ENCODE measurements at places on chromosomes 5 and 9. TPM values are rescaled to one million over a fixed set of nuclear protein-coding genes. Genes with fewer than 3 reads are reported as not detected.
A peak's percentile ranks its signal among the peaks of the same experiment; 100 is the strongest.

HMCN2 gene
- not detected for total RNA-seq

SLC34A3 gene
- total RNA-seq: not detected

STXBP1 gene
- 14.5 TPM for total RNA-seq

DNA sequence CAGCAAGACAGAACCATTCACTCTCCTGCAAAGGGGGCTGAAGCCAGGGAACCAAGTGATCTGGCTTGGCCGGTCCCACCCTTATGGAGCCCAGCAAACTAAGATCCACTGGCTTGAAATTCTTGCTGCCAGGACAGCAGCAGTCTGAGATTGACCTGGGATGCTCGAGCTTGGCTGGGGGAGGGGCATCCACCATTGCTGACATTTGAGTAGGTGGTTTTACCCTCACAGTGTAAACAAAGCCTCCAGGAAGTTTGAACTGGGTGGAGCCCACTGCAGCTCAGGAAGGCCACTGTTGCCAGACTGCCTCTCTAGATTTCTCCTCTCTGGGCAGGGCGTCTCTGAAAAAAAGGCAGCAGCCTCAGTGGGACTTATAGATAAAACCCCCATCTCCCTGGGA lies 60.5 kb downstream of the TNFSF8 start:
- peak; percentile 6 for DNase-seq

- DNase-seq: no peak
Measured at GRCh38 chr5:179316111-179316551, 29.1 kb downstream of the ADAMTS2 start.

- DNase-seq: no peak
Measured at GRCh38 chr5:57750891-57751290, 268.3 kb upstream of the ACTBL2 start.

DNA sequence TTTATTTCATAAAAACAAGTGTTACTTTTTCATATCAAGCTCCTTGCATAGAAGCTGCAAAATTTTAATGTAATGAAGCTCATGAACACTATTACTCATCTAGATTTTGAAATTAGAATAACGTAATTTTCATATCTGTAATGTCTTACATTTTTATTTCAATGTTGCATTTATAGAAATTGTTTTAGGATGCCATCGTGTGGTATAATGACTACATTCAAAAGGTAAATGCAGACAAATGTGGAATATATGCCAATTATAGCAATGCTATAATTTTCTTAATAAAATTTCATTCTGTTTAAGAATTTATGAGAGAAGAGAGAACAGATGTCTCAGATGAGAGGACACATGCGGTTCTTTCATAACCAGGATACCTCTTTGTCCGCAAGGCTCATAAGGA lies 230.2 kb downstream of the TMEM232 start:
- DNase-seq: no peak

GRCh38 chr5:78659714-78660113 lies 11.1 kb upstream of the LHFPL2 start:
- no peak for DNase-seq

- no peak for DNase-seq
Measured at GRCh38 chr5:107364443-107365319, 306.1 kb downstream of the EFNA5 start.

GRCh38 chr5:151196556-151197290 lies 27.2 kb downstream of the CCDC69 start:
- DNase-seq: no peak

DNA sequence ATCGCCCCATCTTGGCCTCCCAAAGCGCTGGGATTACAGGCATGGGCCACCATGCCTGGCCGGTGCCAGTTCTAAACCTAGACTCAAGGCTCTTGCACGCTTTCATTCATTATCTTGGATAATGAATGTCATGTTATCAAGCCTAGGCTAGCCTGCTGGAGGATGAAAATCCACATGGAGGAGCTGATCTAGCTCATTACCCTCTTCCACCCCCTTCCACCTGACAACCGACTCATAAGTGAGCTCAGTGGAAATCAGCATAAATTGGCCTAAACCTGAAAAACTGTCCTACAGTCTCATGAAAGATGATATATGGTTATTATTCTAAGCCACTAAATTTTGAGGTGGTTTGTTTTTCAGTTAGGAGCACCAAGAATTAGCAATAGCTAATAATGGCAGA lies 3.6 kb upstream of the TGFBR1 start:
- DNase-seq: no peak

DNA sequence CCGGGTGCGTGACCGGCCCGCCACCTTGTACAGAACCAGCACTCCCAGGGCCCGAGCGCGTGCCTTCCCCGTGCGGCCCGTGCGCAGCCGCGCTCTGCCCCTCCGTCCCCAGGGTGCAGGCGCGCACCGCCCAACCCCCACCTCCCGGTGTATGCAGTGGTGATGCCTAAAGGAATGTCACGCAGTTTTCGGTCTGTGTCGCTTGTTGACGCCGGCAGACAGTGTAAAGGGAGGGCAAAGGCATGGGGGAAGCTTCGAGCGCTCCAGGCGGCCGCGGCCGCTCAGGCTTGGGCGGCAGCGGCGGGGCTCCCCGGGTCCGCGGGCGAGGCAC lies 1.3 kb downstream of the LRRC26 start:
- no peak for DNase-seq

- DNase-seq: no peak
Measured at GRCh38 chr5:31768046-31768445, 129.1 kb downstream of the PDZD2 start.

All from CD8-positive, alpha-beta memory T cell (primary cell).